ENCODE measurements at places on chromosomes 13 and 19.

DNA sequence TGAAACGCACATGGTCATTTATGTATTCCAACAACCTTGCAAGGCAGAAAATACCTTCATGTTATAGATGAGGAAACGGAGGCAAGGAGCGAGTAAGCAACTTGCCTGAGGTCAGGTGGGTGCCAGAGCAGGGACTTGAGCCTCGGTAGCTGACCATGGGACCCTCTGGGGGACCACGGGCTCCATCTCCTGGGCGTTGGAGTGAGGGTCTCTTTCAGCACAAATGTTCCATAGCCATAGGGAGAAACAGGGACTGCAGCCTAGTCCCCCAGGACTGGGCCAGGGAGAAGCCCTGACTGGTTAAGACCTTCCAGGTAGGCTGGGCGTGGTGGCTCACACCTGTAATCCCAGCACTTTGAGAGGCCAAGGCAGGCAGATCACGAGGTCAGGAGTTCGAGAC is 38.4 kb upstream of the ADGRE5 start:
- DNase-seq, result no peak

DNA sequence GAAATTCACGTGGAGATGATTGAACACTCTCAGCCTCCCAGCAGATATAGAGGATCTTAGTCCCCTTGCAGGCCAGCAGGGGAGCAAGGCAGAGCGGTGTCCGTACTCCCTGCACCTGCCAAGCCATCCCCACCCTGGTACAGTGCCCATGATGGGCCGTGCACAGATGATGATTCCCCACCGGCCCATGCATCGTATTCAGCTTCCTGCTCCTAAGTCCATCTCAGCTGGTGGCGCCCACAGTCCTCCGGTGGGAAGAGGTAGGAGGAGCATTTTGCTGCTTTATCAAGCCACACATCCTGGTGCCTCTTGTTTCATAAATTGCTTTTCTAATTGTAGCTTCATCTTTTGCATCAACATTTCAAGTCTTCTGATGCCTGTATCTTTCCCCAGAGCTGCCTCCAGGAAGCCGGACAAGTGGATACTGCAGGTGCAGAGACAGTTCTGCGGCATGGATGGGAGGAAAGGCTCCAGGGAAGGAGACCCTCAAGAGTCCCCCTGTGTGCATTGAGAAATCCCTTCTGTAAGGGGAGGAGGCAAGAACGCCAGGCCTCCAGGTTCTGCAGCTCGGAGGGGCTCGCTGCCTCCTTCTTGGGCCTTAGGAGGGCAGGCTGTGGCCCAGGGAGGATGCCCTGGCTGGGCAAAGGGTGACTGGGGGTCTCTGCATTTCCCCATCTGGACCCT is 55.3 kb downstream of the F2RL3 start:
- DNase-seq, result no peak

- DNase-seq, result no peak
Measured at GRCh38 chr13:80030491-80030890, 310.4 kb downstream of the SPRY2 start.

- DNase-seq, result no peak
Measured at GRCh38 chr13:62453761-62454160, 1038.1 kb upstream of the PCDH20 start.

GRCh38 chr13:103066079-103066780 is at the start of gene SLC10A2:
Gene SLC10A2, minus strand, starts transcription at chr13:103066417. Its CDS starts 168 bp downstream, at chr13:103066249.
- no peak for DNase-seq

DNA sequence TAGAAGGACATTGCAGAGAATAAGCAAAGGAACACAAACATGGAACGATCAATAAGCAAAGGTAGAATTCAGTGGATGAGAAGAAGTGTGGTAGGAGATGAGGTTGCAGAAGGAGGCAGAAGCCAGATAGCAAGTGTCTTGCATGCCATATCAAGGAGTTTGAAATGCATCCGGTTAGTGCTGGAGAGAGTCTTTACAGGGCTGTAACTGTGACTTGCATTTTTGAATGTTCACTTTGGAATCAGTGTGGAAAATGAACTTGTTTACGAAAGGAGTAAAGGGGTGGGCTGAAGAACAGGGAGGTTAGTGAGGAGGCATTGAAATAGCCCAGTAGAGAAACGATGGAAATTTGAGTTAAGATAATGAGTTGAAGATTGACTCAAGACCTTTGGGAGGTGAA is 90.7 kb upstream of the MBNL2 start:
- DNase-seq, result no peak

GRCh38 chr13:56670563-56670962 is 470.2 kb upstream of the PRR20A start:
- DNase-seq, result no peak

- DNase-seq, result no peak
Measured at GRCh38 chr19:57803594-57804325, 11.0 kb downstream of the ZNF552 start.

- DNase-seq, result no peak
Measured at GRCh38 chr19:33110137-33110910, 21.6 kb upstream of the WDR88 start.

DNA sequence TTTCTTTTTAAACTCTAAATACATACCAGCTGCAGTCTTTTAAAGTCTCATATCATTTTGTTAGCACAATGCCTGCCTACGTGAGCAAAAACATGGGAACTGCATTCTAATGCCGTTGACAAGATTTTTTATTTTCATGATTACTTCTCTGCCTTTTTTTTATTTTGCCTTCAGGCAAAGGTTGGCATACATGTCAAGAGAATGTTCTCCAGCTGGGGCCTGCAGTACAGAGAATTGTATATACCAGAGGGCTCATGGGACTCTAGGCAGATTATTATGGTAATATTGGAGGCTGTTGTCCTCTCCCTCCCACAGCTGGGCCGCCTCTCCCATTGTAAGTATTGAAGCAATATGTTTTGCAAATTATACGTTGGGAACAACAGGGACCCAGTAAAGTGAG is 53.9 kb upstream of the OBI1 start:
- no peak for DNase-seq

DNA sequence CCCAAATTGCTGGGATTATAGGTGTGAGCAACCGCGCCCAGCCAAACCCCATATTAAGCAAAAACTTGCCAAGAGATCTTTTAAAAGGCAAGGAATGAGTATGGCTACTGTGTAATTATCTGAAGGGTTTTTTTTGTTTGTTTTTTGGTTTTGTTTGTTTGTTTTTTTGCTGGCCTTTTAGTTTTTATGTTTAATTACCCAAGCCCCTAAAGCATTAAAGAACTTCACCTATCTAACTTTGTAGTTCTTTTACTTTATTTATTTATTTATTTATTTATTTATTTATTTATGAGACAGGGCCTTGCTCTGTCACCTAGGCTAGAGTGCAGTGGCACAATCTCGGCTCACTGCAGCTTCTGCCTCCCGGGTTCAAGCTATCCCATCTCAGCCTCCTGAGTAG is 40.3 kb upstream of the GARRE1 start:
- DNase-seq, result no peak

GRCh38 chr19:29497686-29498436 is 27.9 kb upstream of the VSTM2B start:
- no peak for DNase-seq

GRCh38 chr13:49596221-49596620 is 10.9 kb upstream of the RCBTB1 start:
- DNase-seq, result no peak

DNA sequence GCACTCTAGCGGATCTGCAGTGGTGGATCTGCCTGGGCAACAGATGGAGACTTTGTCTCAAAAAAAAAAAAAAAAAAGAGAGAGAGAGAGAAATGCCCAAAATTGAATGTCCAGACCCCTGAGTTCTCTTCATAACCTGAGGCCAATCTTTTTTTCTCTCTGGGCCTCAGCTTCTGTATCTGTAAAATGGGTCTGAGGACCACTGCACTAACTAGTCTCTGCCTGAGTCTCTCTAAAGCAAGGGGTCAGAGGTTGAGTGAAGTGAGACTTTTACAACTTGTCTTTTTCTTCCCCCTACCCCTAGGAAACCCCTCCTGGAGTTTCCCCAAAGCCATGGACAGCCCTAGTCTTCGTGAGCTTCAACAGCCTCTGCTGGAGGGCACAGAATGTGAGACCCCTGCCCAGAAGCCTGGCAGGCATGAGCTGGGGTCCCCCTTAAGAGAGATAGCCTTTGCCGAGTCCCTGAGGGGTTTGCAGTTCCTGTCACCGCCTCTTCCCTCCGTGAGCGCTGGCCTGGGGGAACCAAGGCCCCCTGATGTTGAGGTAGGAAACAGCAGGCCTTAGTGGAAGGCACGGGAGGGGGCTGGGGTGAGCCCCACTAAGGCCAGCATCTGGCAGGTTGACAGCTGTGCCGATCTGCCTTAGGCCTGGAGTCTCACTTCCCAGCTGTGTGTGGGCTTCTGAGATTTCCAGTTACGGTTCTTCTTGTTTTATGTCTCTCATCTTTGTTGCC is 1.8 kb downstream of the TMEM91 start:
- no peak for DNase-seq

- peak; percentile 85 for DNase-seq
Measured at GRCh38 chr19:8050274-8051096, 2.1 kb upstream of the CCL25 start.

DNA sequence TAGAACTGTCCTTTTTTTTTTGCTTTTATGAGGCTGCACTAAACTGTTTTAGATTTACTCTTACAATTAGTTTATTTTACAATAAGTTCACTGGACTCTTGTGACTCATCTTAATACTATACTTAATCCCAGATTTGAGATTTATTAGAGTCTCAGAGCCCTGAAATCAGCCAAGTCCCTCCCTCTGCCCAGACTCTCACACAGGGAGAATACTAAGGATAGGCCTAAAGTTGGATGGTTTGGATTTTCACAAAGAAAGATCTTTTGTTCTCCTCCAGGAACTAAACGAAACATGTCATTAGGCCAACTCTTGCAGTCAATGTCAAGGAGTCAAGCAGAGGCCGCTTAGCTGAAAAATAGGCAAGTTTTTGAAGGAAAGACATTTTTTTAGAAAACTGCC is 42.7 kb upstream of the MIR17HG start:
- no peak for DNase-seq

- DNase-seq, result peak; percentile 88
Measured at GRCh38 chr19:1241417-1242095, at the start of gene ATP5F1D. Gene ATP5F1D, plus strand, starts transcription at chr19:1241751. Its CDS starts 100 bp downstream, at chr19:1241851.

GRCh38 chr19:36685835-36686234 is 1.6 kb upstream of the ZNF567 start:
- DNase-seq, result no peak

DNA sequence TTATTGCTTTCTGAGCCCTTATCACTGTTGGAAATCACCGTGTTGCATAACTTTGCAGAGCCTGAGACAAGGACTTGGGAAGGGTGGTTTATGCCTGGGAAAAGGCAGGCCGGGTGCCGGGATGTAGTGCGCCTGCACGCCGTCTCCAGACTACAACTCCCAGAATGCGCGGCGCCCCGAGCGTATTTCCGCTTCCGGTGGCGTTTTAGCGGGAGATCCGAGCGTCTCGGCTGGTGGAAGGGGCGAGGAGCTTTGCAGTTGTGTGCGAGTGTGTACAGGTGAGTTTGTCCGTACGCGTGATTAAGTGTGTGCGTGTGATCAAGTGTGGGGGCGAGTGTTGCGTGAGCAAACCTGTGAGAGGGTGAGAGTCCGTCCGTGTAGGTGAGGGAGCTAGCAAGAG is 75.4 kb downstream of the PEG3 start:
- DNase-seq, result no peak

DNA sequence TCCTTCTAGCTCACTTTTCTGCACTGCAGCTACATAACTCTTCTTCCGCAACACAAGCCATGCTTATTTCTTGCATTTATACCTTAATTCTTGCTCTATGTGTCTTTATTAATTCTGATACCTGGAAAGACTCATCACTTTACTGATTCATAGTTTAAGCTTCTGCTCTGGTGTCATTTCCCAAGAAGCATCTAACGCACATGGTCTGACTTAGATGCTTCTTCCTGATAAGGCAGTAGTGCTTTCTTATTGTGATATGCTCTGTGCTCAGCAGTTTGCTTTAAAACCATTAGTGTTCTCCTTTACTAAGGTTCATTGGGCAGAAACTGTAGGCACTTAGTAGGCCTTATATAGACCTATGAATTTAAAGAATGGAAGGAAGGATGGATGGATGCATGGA is 66.4 kb downstream of the EPSTI1 start:
- no peak for DNase-seq

DNA sequence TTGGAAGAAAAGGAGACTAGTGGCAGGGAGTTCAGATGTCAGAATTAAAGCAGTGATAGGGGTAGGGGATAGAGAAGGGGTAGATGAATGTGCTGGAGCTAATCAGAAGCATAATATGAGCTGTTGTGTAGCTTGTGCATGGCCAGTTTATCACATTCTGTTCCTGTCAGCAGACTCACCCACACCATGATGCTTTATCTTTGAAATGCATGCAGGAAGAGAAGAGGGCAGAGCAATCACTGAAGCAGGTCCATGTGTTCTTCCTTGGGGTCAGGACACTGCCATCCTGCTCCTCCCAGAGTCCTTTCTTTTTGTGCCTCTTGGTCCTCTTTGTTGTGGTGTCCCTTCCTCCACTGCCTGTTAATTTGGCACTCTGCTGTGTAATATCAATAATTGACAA is 5.8 kb downstream of the CHAMP1 start:
- DNase-seq, result no peak

DNA sequence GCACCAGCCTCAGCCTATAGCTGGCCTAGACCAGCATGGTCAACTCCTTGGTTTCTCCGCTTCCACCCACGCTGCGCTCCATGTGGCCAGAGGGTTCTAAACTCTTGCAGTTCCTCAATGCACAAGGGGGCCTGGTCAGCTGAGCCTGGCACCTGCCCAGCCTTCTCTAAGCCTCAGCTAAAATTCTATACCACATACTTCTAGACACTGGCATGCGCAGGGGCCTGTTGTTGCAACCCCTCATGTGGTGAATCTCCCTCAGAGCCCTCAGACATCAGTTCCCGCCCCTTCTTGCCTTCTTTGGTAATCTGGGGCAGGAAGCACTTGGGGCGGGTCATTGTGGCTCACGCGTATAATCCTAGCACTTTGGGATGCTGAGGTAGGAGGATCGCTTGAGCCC is 19.7 kb upstream of the LDLR start:
- no peak for DNase-seq

- no peak for DNase-seq
Measured at GRCh38 chr19:29365836-29366417, 153.0 kb upstream of the UQCRFS1 start.

GRCh38 chr13:50124536-50125303 is 109.5 kb downstream of the KCNRG start:
- DNase-seq, result peak; percentile 93

DNA sequence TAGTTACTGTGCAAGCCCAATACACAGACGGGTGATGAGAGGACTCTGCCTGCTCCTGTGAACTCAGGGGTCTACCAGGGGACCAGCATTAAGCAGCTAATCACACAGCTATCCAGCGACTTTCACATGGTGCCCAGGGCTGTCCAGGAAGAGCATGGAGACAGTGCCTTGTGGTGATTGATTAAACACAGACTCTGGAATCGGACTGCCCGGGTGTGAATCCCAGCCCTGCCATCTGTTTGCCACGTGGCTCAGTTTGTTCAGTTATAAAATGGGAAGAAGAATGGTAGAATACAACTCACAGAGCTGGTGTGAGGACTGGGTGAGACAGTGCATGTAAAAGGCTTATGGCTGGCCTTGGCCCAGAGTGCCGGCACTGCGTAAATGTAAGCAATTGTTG is 42.1 kb upstream of the NPAS1 start:
- no peak for DNase-seq

GRCh38 chr19:33524024-33524664 is 2.6 kb upstream of the PEPD start:
- DNase-seq, result no peak
